ENCODE measurements at places on chromosomes 12 and 14.

DNA sequence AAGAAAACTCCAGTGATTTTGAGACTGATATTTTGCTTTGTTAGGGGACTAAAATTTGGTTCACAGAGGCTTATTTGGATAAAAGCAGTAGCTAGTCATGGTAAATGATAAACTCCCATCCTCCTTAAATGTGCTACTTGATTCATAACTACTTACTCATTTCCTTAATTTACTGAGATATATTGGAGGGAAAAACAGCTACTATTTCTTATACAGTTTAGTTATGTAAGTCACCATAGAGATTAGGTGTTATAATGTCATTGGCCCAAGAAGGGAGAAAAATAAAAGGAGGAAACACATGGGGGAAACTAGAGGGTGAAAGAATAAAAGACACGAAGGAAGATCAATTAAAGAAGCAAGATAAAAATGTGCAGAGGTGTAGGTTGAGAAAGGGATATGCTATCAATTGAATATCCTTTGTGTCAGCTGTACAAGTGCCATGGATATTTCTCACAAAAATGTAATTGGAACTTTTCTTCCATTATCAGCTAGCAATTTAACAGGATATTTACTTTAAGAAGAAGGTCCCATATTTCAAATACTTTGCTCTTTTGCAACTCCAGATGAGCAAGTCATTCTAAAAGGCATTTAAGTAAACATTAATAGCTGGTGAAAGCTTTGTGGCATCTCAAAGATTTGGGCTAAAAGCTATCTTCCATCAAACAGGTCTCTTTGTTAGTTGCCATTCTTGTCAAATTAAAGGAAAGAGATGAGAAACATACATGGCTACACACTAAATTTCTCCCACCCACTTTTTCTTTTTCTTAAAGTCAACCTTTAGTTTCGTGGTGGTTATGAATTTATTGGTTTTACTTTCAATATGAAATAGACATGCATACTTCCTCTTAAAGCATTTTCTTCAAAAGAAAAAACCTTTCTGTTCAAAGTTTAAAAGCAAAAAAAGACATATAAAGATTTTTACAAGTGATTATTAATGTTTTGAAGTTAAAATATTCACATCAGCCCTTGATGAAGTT, 439.5 kb downstream of the CCER1 start:
- no peak for DNase-seq

DNA sequence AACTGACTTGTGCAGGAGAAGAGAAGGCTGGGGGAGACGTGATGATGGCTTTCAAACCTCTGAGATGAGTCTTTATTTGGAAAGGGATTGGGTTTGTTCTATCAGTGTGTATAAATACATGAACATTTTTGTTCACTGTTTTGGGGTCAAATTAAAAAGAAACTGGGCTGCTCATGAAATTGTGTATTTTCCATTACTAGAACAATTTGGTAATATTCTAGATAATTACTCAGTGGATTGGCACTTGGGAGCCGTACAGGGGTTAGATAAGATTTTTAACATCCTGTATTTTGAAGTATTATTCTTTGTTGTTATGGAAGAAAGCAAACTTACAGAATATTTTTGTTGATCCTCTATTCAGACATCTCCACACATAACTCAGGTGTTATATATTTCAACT, 340.6 kb downstream of the PRKD1 start:
- no peak for DNase-seq

- no peak for DNase-seq
Observed at GRCh38 chr14:76490111-76490510, 114.2 kb downstream of the ESRRB start.

DNA sequence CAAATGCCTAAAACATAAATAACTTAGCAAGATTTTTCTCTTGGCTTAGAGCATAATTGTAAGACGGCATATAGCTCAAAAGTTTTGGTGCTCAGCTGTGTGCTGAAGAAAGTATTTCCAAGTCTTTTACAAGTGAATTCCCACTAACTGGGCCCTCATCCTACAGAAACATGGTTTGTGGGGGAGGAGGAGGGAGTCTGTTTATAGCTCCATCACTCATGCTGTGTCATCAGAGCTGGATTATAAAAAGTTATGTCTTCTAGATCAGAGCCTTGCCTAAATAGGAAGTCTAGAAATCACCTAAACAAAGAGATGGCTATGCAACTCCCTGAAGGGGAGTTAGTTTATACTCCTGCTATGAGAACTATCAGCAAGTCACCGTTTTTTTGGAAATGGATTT, 65.9 kb upstream of the OTOGL start:
- DNase-seq = peak; percentile 74

DNA sequence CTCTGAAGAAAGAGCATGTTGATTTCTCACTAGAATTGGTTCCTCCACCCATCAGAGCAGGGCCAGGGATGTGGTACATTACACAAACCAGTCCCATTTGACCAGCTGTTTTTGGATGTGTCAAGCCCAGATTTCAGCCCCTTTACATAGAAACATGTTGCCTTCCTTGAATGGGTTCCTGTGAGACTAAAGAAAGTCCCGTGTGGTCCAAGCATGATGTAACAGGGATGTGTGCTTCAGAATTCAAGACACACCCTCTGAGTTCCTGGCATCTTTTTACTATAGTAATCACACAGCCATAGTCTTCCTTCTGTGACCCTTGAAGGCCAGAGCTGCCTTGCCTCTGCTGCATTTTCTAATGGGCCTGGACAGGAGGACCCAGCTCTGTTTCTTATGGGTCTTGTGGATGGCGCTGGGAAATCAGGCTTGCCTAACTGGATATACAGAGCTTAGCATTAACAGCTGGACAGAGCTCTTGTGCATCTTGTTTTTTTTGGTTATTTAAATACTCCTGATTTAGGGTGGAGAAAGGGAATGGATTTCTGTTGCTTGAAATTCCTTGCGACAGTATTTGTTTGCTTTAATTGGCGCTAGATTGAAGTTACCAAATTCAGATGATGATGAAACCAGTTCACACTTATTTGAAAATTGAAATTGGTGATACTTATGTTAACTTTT, 341.0 kb downstream of the ZFP36L1 start:
- peak; percentile 74 for DNase-seq

GRCh38 chr12:93713800-93714199, 36.6 kb downstream of the CRADD start:
- no peak for DNase-seq

DNA sequence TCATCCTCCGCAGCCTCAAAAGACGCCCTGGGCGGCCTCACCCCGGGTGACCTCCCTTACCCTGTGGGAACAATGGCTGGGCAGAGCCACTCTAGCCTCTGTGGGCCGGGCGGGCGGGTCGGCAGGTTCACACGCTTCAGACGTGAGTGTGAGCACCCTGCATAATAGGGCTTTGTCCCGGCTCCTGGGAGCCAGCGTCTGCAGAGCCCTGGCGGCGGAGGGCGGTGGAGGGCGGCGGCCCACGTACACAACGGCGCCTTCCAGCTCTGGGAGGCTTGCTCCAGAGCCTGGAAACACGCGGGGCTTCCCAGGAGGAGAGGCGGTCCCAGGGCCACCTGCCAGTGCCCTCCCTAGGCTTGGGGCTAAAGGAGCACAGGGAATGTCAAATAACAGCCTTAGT, 205.6 kb downstream of the BCL11B start:
- no peak for DNase-seq

- DNase-seq = no peak
Observed at GRCh38 chr12:91685917-91686316, 459.7 kb downstream of the BTG1 start.

DNA sequence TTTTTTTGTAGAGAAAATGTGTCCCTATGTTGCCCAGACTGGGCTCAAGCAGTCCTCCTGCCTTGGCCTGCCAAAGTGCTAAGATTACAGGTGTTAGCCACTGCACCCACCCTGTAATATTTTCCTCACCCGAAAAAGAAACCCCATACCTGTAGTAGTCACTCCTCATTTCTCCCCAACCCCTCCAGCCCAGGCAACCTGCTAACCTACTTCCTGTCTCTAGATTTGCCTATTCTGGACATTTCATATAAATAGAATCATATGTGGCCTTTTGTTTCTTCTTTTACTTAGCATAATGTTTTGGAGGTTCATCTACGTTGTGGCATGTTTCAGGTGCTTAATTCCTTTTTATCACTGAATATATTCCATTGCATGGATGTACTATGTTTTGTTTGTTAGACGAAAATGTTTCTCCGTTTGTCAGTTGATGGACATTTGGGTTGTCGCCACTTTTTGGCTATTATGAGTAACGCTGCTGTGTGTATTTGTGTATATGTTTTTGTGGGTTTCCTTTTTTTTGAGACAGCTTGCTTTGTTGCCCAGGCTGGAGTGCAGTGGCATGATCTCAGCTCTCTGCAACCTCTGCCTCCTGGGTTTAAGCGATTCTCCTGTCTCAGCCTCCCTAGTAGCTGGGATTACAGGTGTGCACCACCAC, 6.2 kb downstream of the ANKRD13A start:
- no peak for DNase-seq

DNA sequence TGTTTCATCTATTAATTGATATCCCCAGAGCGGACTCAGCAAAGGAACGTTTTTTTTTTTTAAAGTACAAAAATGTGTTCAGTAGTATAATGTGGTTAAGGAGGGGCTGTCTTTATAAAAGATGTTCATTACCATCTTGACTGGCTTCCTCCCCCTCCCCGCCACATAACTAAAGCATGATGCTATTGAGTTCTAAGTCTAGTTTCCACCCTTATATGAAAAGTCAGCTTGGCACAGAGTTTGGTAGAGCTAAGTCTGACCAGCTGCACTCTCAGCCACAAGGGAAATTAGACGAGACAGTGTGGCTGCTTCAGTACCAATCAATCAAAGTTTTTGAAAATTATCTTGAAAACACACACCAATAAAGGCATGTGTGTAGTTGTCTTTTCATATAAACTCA, 1.9 kb upstream of the MYBPC1 start:
- no peak for DNase-seq

DNA sequence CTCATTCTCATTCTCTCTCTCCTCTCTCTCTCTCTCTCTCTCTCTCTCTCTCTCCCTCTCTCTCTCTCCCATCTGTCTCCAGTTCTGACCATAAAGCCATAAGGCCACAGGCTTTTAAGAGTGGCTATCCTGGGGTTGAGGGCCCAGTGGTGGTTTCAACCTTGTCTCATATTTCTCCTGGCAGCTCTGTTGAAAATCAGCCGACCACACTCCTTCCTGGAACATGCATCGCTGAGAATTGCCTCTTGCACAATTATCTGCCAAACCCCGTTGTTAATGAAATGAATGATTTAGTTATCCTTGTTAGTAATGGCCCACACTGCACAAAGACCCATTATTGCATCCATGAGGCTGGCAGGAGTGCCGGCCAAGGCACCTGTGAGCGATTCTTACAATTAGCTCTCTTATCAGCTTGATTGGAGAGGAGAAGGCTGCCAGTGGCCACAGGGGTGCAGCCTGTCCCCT, 30.4 kb upstream of the KCNA5 start:
- no peak for DNase-seq

- no peak for DNase-seq
Observed at GRCh38 chr14:68234101-68234905, 414.7 kb downstream of the RAD51B start.

DNA sequence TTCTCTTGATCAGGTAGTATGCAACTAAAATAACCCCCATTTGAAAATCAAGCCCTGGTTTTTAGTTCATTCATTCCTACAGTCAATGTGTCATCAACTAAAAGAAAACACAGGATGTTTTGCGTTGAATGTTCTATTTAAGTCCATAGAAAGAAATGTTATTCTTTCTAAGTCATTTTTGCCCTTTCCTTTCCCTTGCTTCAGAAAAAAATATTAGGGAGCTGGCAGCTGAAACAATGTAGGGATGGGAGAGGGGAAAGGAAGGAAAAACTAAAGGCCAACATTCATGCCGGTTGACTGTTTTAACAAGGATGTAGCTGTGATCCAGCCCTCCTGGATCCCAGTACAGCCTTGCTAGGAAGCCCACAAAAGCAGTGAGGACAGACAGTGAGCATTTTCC, 155.1 kb downstream of the BTG1 start:
- DNase-seq = no peak

GRCh38 chr14:80447392-80447791, 236.1 kb upstream of the DIO2 start:
- no peak for DNase-seq

DNA sequence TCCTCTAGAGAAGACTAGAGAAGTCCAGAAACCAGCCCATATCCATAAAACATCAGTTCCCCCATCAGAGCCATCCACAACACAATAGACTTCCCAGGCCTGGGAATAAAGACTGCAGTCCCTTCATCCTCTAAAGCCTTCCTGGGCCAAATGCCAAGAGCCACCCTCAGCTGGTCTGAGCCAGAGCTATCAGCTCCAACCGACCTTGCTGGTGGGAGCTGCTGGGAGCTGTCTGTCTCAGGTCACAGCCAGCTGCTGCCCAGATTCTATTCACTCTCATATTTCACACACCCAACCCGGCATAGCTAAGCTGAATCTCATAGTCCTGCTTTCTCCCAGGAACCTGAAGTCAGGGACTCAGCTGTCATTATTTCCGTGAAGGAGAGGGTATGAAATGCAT, 10.9 kb upstream of the TFCP2 start:
- DNase-seq = no peak

DNA sequence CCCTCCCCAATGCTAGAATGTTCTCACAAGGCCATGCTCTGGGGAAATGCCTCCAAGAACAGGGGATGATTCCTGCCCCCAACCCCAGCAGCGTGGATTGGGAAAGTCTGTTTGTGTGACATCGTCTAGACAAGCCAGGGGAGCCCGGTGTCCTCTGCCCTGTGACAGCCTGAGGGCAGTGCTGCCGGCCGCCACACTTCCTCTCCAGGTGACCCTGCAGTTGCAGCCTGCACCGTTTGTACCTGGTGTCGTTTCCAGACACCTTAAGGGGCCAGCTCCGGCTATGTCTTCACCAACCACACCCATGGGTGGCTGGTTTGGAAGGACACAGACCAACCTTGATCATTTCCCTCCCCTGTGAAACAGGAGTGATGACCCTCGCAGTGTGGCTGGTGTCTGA, 372.6 kb downstream of the BCL11B start:
- DNase-seq = no peak

GRCh38 chr12:109252799-109253198, 56.3 kb downstream of the FOXN4 start:
- no peak for DNase-seq

GRCh38 chr12:102824218-102824835, 92.7 kb downstream of the PAH start:
- DNase-seq = peak; percentile 42

DNA sequence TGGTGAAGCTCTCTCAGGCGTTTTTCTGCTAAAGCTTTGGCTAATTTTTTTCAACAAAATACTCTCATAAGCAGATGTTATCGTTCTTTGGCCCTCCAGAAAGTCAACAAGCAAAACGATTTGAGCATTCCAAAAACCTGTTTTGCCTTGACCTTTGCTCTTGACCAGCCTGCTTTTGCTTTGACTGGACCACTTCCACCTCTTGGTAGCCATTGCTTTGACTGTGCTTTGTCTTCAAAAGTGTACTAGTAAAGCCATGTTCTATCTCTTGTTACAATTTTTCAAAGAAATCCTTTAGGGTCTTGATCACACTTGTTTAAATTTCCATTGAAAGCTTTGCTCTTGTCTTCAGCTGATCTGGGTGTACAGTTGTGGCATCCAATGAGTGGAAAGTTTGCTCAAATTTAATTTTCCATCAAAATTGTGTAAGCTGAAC, 10.7 kb upstream of the ARID4A start:
- DNase-seq = no peak

- no peak for DNase-seq
Observed at GRCh38 chr14:105325716-105326567, 11.4 kb downstream of the PACS2 start.
